ENCODE measurements at places on chromosomes 5 and 9.
A peak's percentile ranks its signal among the peaks of the same experiment; 100 is the strongest.

DNA sequence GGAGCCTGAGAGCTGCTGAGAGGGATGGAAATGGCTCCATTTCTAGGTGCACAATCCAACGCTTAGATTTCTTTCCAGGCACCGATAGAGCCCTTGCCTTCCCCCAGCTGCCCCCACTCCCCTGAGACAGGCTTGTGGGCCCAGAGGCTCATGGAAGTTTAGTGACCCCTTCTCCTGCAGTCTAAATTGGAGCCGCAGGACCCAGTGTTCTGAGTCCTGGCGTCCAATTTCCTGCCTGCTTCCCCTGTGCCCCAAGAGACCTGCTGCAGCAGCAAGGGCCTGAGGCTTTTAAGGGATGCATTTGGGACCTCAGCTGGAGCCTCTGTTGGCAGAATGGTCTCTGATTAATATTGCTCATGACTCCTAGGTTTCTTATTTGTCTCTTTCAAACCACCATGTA, 61.7 kb downstream of the RGS3 start:
- no peak for DNase-seq

- DNase-seq = no peak
These were observed 89.8 kb upstream of the COL5A1 start for GRCh38 chr9:134551644-134552348.

GRCh38 chr5:145341842-145342241, 493.3 kb downstream of the PRELID2 start:
- DNase-seq = no peak

- no peak for DNase-seq
These were observed 62.2 kb downstream of the RAD23B start for GRCh38 chr9:107345327-107345726.

GRCh38 chr5:165457859-165458481, 1952.6 kb downstream of the MAT2B start:
- no peak for DNase-seq

DNA sequence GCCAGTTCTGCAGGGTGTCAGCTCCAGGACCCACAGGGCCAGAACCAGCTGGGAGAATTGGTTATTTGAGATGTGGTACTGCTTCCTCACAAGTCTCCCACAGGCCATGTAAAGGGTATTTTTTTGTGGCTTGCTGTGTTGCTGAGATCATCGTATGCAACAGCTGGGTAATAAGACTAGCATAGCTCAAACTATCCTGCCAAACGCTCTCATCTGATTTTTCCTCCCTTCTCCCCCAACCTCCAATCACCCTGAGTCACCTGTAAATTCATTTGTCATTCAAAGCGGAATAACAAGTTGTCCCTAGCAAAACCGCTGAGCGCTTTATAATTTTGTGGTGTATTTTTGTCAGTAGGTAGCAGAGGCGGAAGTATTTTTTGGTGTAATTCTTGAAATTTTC, 63.2 kb downstream of the NSG2 start:
- DNase-seq = no peak

DNA sequence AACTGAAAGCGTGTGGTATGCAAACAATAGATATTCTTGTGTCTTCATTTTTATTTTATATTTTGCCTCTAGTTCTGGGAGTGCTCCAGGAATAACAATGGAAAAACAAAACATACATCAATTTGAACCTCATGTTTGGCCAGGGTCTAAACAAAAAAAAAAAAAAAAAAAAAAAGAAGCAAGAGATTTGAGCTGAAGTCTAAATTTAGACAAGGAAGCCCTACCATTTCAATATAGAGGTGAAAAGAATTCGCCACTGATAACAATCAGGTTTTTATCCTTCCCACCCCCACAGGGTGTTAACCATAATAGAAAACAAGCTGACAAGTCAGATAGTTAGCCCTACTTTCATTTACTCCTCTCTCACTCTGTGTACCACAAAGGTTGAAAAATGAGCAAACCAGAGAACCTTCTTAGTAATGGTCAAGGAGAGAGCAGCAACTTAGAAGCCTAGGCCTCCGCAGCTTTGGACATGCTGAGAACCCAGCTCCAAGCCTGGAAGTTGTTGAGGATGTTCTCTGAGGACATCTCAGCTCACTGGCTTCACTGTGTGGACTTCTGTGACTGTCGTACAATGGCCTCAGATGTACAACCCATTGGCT, 118.2 kb upstream of the HMHB1 start:
- peak; percentile 33 for DNase-seq

- no peak for DNase-seq
These were observed 13.3 kb downstream of the RBM18 start for GRCh38 chr9:122251351-122251750.

GRCh38 chr5:159332800-159333544, 2.7 kb upstream of the IL12B start:
- no peak for DNase-seq

- peak; percentile 38 for DNase-seq
These were observed at the start of gene ZNF618 for GRCh38 chr9:113876151-113876992. ZNF618 (plus strand) TSS chr9:113876309; CDS start chr9:113876381, 72 bp downstream.

- no peak for DNase-seq
These were observed 70.4 kb upstream of the DAP start for GRCh38 chr5:10831419-10831818.

GRCh38 chr5:16981700-16982099, 45.6 kb upstream of the MYO10 start:
- DNase-seq = no peak

GRCh38 chr5:40333459-40334241, 346.1 kb upstream of the PTGER4 start:
- DNase-seq = no peak

- DNase-seq = no peak
These were observed 209.6 kb downstream of the FBN2 start for GRCh38 chr5:128328446-128328845.

All from activated T-cell treated with anti-CD3 and anti-CD28 coated beads, Interleukin-2, amount 50 U/mL, for 48 hours (primary cell).